ENCODE measurements at places on chromosomes 3 and 15.
A peak's percentile ranks its signal among the peaks of the same experiment; 100 is the strongest.

GRCh38 chr3:43638594-43639447 is 17.0 kb upstream of the ANO10 start:
- peak; percentile 16 for DNase-seq

GRCh38 chr3:13332158-13332557 is 88.0 kb downstream of the NUP210 start:
- DNase-seq: peak; percentile 71

- no peak for DNase-seq
Observed at GRCh38 chr3:151345859-151346258, 16.5 kb upstream of the P2RY13 start.

DNA sequence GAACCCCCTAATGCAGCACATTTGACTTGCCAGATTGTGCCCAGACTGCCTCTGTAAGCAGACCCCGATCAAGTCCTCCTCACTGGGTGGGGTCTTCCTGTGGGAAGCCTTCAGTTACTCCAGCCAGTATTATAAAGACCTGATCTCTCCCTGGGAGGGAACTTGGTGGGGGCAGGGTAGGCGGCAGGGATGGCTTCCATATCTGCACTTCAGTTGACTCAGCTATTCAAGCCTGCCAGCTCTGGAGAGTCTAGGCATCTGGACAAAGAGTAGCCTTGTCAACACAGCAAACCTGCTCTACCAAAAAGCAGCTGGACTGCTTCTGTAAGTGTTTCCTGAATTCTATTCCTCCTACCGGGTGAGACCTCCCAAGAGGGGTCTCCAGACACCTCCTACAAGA is 21.0 kb upstream of the SLC25A38 start:
- DNase-seq: peak; percentile 25

- DNase-seq: no peak
Observed at GRCh38 chr3:187841560-187841959, 96.3 kb upstream of the BCL6 start.

DNA sequence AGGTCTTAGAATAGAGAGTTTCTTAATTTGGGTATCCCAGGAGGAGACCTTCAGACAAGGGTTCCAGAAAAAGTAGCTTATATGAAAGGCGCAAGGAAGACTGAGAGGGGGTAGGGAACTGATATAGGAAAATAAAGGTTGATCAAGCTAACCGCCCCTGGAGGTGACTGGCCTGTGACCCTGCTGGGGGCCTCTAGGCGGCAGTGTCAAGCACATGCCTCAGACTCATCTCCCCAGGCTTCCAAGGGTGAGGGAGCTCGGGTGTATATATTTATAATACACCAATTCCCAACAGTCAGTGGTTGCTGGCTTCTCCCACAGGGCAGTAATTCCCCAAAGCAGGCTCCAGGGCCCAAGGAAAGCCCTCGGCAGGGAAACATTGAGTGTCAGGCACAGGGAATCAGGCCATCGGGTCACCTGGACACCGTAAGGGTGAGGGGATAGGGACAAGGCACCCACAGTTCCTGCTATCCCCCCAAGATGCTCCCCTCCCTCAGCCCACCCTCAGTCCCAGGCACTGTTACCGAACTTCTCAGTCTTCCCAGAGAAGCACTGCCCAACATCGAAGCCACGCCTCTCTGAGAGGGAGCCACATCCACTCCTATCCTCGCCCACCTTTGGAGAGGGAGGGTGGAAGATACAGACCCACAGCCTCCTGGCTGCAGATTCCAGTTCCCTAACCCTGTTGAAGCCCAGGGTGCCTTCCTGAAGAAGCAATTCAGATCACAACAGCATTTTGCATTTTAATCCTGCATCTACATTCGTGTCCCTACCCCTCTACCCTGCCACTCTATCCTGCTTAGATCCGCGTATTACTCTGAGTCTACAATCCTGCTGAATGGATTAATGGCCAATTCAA is 19.5 kb upstream of the CAV3 start:
- no peak for DNase-seq

- no peak for DNase-seq
Observed at GRCh38 chr3:172568701-172569100, 45.5 kb upstream of the TNFSF10 start.

GRCh38 chr15:63436872-63437375 is 55.3 kb upstream of the CA12 start:
- DNase-seq: peak; percentile 82

DNA sequence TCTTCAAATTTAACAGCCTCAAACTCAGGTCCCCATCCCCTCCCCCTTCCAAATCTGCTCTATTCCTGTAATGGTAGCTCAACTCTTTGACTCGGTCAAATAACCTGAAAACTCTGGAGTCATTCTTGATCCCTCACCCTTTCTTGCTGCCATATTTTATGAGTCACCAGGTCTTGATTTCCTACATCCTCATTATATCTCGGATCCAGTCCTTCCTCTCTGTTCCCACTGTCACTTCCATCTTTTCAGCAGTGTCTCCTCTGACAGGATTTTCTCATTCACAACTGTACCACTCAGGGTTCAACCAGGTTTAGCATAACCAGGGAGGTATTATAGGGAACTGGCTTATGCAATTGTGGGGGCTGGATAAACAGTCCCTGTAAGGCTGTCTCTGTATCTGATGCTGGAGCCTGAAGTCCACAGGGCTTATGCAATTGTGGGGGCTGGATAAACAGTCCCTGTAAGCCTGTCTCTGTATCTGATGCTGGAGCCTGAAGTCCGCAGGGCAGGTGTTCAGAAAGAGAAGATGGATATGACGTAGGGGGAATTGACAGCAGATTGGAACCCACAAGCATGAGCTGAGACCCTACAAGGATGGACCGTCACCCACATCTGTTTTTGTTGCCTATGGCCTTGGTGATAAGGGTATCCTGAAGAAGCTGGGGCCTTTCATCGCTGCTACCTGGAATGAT is 9.1 kb upstream of the FETUB start:
- DNase-seq: no peak

GRCh38 chr15:68560501-68561113 is 18.2 kb upstream of the CORO2B start:
- peak; percentile 32 for DNase-seq

DNA sequence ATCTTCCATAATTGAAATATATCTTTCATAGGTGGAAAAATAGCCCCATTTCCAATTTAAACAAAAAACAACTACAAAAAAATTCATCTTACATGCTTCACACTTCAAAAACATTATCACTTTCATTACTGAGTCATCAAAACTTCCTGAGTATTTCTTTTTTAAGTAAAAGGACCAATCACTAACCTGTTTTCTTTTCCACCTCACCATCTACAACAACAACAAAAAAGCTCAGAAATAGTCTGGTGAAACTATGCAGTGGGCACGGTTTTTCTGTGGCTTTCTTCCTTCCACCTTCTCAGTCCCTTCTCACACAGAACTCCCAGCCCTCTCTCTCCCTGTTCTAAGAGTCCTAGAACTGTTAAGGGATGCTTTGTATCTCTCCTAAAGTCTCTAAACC is 20.3 kb upstream of the TNIK start:
- DNase-seq: no peak

DNA sequence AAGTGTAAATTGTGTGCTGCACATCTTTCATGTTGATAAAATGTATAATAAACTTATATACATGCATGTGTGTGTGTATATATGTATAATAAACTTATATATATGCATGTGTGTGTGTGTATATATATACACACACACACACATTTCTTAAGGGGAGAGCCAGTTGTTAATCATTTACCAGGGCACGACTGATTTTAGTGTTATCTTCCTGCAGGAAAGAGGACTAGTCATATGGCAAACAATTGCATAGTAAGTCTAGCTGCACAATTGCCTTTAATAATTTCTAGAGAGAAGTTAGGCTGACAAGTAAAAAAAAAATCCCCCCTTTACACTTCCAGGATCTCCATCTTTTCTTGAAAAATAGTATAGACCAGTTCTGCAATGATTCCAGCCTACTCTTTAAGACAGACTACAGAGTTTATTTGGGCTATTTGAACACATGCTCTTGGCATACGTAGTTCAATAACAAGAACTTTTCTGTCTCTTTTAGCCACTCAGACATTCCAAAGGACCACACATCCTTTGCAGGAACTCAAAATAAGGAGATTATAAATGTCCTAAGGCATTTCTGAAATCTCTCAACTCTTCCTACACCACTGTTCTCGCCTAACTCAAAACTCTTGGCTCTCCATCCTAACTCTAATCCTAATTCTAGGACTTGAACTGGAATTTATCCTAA is 163.6 kb upstream of the SETMAR start:
- DNase-seq: no peak

All from NCI-H1417 (cell line).